ENCODE measurements at places on chromosomes 2 and 18.

GRCh38 chr2:1798115-1798784 is 53.9 kb upstream of the PXDN start:
- DNase-seq = no peak

GRCh38 chr2:239789711-239790110 is 235.4 kb downstream of the NDUFA10 start:
- no peak for DNase-seq

- DNase-seq = no peak
Observed at GRCh38 chr18:40932862-40933261, 1022.2 kb upstream of the PIK3C3 start.

DNA sequence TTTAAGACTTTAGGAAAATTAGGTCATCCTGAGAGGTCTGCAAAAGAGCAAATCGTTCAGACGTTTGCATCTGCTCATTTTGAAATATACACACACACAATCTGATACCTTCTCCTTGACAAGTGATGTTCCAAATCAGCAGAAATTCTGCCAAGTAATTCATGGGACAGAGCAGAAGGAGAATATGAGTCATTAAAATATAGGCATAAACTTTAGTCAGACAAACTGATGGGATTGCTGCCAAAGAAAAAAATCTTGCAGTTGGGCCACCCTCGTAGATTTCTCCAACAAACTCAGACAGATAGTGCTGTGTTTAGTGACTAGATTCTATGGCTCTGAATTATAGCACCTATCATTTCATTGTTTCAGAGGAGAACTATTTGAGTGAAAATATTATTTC is 336.3 kb downstream of the NYAP2 start:
- DNase-seq = no peak

DNA sequence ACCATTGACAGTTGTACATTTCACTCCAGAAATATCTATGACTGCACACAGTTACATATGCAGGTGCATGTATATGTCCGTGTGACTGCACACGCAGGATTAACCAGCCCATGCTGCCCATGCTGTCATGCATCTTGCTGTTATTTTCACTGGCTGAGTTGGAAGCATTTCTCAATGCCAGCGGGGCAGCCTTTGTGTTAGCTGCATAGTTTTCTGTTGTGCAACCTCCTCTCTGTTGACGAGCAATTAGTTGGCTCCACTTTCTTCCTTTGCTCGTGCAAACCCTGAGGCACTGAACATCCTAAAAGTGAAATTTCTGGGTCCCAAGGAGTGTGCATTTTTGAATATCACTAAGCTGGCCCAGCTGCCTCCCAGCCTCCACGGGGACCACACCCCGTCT is 133.4 kb upstream of the GLI2 start:
- no peak for DNase-seq

- DNase-seq = no peak
Observed at GRCh38 chr2:98761267-98761781, 30.4 kb upstream of the MGAT4A start.

GRCh38 chr2:85534881-85535280 is 4.1 kb upstream of the MAT2A start:
- DNase-seq = no peak

GRCh38 chr18:68244786-68245185 is 470.1 kb downstream of the TMX3 start:
- no peak for DNase-seq

- no peak for DNase-seq
Observed at GRCh38 chr2:100248044-100248330, 74.3 kb downstream of the LONRF2 start.

GRCh38 chr2:175205523-175205922 is 24.0 kb upstream of the ATP5MC3 start:
- DNase-seq = no peak

DNA sequence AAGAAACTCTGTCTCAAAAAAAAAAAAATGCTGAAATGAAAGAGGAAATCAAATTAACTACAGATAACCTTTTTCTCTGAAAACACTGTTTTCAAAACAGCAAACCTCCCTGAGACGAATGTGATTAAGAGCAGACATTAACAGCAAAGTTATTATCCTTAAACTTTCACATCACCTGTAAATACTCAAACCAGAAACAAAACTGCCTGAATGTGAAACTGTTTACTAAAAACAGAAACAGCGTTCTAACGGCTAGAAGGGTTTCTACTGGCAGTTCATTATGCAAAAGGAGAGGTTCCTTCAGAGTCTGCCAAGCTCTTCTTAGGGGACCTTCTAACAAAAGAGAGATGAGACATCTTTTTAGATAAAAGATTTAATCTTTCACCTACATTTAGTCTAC is 45.9 kb downstream of the PNO1 start:
- no peak for DNase-seq

DNA sequence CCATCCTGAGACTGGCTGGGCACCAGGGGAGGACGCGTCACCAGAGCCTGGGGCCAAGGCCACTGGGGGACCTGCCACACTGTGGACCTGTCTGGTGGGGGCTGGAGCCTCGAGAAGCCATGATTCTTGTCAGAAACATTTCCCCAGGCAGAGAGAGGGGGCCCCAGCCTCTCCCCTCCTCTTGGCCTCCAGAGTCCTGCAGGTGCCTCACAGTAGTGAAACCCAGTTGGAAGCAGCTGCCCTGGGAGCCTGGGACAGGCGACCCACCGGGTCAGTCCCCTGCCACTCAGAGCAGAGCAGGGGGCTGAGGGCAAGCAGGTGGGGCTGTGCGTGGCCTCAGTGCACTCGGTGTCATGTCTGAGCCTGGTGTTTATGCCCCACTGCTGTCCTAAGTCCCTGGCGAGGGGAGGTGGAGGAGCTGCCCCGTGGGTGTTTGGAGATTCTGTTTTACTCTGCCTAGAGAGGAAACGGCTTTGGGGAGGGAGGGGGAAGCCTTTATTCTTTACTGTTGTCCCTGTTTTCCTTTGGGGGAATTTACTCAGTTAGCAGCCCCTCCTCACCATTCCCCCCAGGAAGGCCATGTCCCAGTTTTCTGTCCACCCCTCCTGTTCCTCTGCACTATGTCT is 7.7 kb downstream of the OXER1 start:
- DNase-seq = no peak

DNA sequence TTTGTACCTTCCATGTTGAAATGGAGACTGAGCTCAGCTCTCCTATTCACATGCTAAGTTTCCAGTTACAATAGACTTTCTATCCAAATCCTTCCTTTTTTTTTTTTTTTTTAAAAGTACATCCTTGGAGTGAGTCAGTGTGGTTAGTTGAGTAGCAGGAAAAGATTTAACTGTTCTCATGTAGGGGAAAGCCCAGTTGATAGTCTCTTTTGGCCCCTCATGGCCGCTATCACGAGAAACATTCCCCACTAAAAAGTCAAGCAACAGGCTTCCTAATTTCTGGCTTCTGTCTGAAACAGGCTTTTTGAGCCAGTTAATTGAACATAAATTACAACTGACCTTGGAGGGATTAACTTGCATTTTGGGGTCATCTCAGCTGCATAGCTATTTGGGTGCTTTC is 161.3 kb downstream of the MEIS1 start:
- no peak for DNase-seq

GRCh38 chr2:162091325-162092007 is 17.5 kb upstream of the DPP4 start:
- DNase-seq = no peak

GRCh38 chr2:136132825-136133155 is 14.8 kb upstream of the CXCR4 start:
- DNase-seq = no peak

DNA sequence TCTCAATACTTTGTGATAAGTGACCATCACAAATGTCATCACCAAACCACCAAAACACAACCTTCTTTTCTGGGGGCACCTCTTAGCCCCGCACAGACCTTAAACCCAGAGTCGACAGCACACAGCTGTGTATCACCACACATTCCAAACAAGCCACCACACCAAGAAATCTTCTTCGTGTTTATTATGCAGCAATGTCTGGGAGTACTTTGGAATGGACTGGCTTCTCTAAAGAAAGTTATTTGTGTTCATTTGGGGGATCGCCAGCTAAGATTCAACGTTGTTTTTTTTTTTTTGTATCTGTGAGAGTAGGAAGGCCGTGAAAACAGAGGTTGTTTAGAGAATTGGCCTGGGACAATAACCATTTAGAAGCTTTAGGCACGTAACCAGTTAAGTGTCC is 1.1 kb upstream of the MTA3 start:
- no peak for DNase-seq

GRCh38 chr2:74619651-74620297 is 28.4 kb downstream of the M1AP start:
- no peak for DNase-seq

DNA sequence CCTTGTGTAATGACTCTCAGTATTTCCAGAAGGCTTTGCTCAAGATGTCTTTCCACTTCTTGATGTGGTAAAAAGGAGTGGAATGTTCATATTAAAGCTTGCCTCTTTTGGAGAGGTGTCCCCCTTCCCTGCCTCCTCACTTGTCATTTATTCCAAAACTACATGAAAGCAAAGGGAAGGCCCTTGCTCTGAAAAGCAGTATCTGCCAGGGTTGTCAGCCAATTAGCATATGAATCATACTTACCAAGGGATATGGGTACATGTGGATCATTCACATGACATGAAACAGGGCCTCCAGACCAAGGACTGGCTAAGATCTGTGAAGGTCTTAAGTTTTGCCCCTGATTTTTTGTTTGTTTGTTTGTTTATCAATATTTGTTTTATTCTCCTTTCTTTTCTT is 31.3 kb downstream of the ANXA4 start:
- no peak for DNase-seq

DNA sequence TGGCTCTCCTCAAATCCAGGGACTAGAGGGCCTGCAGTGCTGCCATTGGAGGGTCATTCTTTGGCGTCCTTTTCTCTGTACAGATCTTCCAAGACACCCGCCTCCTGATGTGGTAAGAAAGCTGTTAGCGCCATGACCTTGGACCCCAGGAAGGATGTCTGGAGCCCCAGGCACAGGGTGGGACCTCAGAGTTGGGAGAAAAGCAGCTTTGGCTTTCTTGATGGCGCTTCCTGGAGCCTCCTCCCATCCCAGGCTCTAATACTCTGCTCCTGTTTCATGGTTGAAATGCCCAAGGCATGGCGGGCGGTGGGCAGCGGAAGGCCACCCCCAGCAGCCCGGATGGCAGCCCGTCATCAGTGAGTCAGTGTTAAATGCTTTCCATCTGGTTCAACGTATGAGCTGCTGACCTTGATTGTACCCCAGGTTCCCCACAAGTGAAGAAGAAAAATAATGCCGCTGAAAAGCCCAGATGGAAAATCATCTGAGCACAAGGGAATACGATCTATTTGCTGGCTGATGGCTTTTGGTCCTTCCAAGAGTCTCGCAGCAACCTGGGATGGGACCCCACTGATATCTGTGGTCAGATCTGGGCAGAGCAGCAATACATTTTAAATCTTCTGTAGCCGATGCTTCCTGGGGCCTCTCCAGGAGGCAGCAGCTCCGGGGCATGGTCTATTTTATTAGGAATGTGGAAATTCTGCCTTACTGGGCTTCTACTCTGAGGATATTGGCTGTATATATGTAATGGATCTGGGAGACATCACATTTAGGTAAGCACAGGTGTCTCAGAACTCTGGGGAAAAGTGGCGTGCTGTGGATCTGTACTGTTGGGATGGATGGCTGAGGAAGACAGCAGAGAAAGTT is 15.1 kb downstream of the ACKR3 start:
- DNase-seq = no peak

GRCh38 chr2:5520463-5520972 is 171.7 kb upstream of the SOX11 start:
- no peak for DNase-seq

DNA sequence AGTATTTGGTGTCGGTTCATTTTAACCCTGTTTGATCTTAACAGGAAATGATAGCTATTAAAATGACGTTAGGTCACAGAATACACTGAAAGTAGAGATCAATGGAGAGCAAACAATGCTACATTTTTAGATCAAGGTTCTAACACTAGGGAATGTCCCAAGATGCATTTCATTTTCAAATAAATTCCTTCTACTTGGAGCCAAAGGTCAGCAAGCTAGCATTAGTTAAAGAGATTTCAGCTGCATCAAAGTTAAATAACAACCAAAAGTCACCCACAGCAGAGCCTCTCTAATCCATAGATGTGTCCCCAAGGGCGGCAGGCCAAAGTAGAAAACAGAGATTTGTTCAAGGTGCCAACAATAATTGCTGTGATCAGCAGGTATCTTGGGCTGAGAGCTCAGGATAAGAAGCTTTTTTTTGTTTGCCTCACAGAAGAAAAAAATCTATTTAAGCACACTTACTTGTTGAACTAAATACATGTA is 1233.6 kb upstream of the TMEFF2 start:
- no peak for DNase-seq

DNA sequence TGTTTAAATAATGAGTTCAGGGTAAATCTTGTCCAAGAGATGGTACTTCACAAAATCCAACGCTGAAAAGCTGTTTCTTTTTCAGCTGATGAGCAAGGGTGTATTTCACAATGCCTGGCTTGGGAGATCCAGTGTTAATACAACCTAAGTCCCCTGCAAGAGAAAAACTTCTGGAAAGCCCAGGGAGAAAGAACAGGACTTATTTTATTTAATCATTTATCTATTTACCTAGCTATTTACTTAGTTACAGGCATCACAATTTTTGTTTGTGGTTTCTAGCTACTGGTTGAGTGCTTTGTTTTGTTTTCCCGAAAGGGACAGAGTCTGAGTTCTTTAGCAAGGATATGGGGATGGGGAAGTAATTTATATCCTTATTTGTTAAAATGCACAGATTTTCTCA is 598.2 kb upstream of the SYT4 start:
- DNase-seq = no peak

DNA sequence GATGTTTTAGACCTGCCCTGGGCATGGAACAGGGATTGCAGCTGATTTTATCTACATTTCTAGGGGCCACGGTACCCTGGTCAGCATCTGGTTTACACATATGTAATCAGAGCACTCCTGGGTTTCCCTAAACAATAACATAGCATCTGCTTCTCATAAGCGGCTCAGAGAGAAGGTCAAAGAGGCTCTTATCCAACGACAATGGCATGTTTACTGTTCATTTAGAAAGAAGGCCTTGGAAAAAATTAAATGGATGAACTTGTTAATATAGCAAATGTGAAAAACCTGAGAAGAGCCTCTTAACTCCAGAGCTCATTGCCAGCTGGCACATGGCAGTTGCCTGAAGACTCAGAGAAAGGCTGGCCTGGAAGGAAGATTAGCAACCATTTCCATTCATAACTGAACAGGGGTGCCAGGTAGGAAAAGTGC is 202.8 kb upstream of the THUMPD2 start:
- DNase-seq = no peak

- no peak for DNase-seq
Observed at GRCh38 chr2:241068136-241068941, 33.7 kb downstream of the MTERF4 start.

GRCh38 chr2:176192351-176192750 is 3.9 kb downstream of the HOXD1 start:
- no peak for DNase-seq

- DNase-seq = no peak
Observed at GRCh38 chr18:26227051-26227670, 916 bp downstream of the TAF4B start.

Data from endothelial cell (in vitro differentiated cells).